ENCODE measurements at places on chromosomes 2 and 18.

DNA sequence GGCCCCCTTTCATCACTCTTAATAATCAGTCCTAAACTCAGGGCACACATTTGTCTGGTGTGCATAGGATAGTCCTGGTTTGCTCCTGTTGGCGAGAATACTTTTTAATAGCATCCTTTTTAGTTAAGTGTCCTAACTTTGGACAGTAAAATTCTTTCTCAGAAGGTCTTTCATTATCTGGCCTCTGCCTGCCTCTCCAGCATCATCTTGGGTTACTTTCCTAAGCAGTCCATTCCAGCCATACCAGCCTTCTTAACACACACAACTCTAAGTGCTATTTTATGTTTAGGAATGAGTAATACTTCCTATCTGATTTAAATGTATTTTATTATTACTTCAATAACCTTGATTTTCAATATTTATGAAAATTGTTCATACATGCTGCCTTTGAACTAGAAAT is 151.0 kb downstream of the ACOXL start:
- DNase-seq: no peak

- no peak for DNase-seq
These were observed 104.5 kb upstream of the EPC2 start for GRCh38 chr2:148540022-148540421.

- no peak for DNase-seq
These were observed 46.6 kb upstream of the GALR1 start for GRCh38 chr18:77203071-77203470.

GRCh38 chr2:159117658-159118057 is 149.2 kb downstream of the TANC1 start:
- no peak for DNase-seq

DNA sequence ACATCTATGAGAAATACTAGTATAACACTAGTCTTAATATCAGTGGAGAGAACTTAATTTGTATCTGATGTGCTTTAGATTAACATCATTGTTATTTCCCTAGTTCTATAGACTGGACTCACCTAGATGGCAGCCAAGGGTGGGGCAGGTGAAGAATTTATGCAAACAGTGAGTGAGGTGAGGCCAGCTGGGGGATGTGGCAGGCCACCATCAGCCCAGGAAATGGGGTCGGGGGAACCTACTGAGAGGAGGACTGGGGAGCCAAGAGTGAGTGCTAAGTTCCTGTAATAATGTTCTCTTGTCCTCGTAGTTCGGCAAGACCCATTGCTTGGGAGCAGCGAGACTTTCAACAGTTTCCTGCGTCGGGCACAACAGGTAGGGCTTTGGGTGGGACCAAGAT is 2.5 kb downstream of the SNX17 start:
- no peak for DNase-seq

GRCh38 chr2:119253114-119253702 is 29.6 kb downstream of the STEAP3 start:
- no peak for DNase-seq

GRCh38 chr2:186590350-186590758 is 498 bp downstream of the ITGAV start:
- no peak for DNase-seq

DNA sequence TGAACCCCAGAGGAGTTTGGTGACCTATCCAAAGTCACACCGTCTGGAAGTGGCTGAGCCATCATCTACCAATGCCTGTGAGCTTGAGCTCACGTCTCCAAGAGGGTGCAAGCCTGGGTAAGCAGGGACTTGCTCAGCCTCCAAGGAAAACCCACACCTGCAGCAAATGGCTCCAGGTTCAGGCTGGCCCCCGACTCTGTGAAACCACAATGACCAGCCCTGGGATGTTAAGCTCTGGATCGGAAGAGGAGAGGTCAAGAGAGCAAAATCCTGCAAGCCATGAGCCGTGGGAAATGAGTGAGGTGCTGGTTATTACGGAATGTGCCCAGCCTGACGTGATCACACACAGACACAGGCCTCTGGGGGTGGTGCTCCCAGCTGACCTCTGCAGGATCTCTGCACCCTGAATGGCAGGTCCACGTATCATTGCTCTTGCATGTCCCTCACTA is 94.1 kb upstream of the OTOS start:
- DNase-seq: no peak

GRCh38 chr2:24566209-24566608 is 75.2 kb downstream of the NCOA1 start:
- no peak for DNase-seq

DNA sequence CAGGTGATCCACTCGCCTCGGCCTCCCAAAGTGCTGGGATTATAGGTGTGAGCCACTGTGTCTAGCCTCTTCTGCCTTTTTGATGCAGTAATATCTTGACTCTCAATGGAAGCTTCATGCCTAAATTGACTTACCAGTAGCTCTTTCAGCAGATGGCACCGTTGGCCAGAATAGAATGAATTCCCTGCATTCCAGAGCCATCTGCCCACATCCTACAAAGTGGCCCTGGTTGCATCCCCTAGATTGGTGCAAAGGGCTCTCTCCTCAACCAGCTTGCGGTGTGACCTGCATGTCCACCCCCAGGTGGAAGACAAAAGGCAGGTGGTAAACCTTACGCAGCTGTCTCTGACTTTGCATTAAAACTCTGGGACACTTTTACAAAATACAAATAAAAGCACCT is 4.4 kb upstream of the PARD6G start:
- no peak for DNase-seq

- DNase-seq: no peak
These were observed 7.3 kb upstream of the CXCR4 start for GRCh38 chr2:136125236-136125635.

Measured in activated CD8-positive, alpha-beta memory T cell treated with anti-CD3 and anti-CD28 coated beads for 4 hours (primary cell).